Astrocyte of the hippocampus (primary cell): ENCODE measurements at places on chromosomes 6 and 20.

GRCh38 chr20:33278700-33279099 is 4.3 kb upstream of the BPIFB1 start:
- DNase-seq: no peak

GRCh38 chr6:26003102-26003694 is 40.6 kb downstream of the TRIM38 start:
- DNase-seq: peak; percentile 74

GRCh38 chr6:73699676-73700459 is 3.9 kb downstream of the CD109 start:
- DNase-seq: no peak

DNA sequence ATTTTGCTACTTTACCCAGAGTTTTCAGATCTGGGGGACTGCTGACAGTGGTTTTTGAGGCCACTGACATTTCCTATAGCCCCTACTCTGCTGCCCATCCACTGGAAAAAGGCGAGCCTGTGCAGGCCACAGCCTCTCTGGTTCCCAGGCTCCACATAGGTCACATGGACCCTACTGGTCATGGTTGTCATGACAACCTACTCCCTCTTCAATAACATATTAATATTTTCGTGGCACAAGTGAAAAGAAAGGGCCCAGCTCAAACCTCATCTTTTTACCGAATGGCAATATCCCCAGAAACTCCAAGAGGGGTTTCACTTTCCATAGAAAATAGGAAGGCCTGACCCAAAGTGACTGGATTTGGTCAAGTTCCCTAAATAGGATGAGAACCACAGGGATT is 11.0 kb upstream of the FOXO3 start:
- DNase-seq: no peak

- no peak for DNase-seq
Observed at GRCh38 chr6:110563711-110564110, 87.3 kb upstream of the SLC22A16 start.

- peak; percentile 14 for DNase-seq
Observed at GRCh38 chr6:85574932-85575598, 18.6 kb downstream of the SNX14 start.

- DNase-seq: no peak
Observed at GRCh38 chr20:19453410-19453809, 241.0 kb downstream of the SLC24A3 start.

- DNase-seq: peak; percentile 47
Observed at GRCh38 chr6:134111062-134111677, 58.7 kb upstream of the SLC2A12 start.

GRCh38 chr20:3472105-3472504 is 1.3 kb downstream of the ATRN start:
- DNase-seq: no peak

- peak; percentile 62 for DNase-seq
Observed at GRCh38 chr6:131029626-131030297, 33.3 kb downstream of the EPB41L2 start.

GRCh38 chr6:72560721-72561593 is 60.9 kb upstream of the KCNQ5 start:
- no peak for DNase-seq

DNA sequence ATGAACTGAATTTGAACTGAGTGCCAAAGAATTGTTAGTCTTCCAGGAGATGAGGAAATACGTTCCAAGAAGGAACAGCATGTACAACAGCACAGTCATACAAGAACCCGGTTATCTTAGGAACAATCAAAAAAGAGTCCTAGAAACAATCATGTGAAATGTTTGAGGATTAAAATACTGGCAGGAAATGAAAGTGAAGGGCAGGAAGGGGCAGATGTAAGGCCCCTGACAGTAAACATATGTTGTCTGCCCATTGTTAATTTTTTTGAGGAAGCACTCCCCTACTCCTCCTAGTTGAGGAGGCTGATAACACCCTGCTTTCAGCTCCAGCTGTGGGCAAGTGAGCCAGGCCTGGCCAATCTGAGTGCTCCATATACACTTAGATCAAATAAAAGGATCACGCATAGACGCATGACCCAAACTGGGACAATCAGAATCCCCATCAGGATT is 220.9 kb downstream of the HACE1 start:
- no peak for DNase-seq

GRCh38 chr20:25136643-25137559 is 55.0 kb upstream of the VSX1 start:
- peak; percentile 98 for DNase-seq

DNA sequence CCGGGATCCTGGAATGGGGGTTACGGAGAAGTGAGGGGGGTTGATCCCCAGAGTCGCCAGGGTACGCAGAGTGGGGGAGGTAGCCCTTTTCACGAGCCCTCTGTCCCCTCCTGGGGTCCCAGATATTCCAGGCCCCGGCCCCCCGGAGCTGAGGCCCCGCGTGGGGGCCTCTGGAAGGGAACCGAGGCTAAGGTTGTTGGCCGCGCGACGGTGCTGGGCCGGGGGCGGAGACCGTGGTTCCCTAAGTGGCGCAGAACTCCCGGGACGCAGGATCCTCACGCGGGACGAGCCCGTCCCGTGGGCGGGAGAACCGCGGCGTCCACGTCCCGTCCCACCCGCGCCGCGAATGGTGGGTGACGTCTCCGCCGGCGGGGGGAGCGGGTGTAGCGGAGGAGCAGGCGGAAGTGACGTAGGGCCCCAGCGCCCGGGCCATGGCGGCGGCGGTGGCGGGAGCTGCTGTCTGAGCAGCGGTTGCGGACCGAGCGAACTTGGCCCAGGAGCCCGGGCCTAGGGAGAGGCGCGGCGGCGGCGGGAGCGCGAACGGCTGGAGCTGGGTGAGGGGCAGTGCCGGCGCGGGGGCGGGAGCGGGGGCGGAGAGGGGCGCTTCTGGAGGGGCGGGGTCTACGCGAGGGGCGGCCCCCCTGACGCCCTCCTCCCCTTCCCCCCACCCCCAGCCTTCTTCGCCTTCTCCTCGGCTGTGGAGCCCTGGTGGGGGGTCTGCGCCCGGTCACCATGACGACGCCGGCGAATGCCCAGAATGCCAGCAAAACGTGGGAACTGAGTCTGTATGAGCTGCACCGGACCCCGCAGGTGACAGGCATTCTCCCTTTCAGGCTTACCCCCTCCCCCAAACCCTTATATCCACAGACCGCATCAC is at the start of gene RING1:
Gene RING1, plus strand, starts transcription at position 410 of the 877 bp plus-strand sequence. Its CDS starts 323 bp downstream, at position 733.
- DNase-seq: peak; percentile 92

DNA sequence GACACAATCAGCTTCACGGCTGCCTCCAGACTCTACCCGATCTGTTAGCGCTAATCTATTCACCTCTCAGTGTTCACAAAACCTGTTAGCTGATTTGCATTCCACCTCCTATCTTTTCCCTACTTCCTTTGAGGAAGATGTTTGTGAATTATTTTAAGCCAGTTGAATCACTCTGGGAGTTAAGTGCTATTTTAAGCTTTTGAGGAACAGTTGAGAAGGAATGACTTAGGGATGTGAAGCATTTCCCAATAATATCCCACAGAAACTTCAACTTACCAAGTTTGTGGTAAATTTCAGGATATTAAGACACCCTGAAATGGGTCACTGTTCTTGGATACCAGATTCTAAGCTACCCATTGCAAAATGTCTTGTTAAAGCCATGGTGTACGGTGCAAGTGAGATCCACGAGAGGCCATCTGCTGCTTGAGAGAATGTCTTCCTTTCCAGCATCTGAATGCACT is 145.2 kb upstream of the CITED2 start:
- DNase-seq: no peak

DNA sequence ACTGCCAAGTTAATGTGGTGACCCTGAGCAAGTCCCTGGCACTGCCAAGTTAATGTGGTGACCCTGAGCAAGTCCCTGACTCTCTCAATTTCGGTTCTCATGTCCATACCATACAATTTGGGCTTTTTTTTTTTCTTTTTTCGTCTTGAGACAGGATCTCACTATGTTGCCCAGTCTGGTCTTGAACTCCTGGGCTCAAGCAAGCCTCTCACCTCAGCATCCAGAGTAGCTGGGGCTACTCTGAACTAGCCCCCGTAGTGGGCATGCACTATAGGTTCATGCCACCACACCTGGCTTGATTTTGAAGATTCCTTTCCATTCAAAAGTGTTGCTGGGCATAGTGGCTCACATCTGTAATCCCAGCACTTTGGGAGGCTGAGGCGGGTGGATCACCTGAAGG is 100.0 kb upstream of the FOXP4 start:
- DNase-seq: no peak

GRCh38 chr6:1850121-1850839 is 240.6 kb downstream of the FOXC1 start:
- peak; percentile 3 for DNase-seq

DNA sequence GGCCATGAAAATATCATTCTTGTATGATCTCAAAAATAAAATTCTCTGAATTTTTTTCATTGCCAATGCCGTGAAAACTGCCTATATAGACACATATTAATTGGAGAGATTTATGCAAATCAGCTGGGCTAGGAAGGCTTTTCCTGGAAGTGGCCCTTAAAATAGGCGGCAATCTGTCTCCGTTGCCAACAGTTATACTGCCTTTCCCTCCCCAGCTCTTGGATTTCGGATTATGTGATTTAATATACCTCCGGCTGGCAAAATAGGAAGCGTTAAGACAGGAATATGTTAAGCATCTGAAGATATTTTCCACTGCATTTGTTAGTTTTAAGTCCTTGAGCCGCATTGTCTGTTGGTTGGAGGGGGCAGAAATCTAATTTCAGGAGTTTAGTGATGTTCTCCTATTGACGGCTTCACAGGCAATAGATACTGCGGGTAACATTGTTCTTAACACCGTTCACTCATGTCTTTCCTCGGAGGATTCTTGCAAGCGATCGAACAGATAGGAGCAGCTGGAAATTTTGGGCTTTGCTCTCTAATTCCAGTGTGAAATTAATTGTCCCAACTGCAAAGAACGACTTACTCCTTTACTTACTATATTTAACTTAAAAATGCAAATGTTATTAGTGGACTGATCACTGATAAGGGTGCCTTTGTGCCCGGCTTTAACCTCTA is 113.3 kb downstream of the LINC00237 start:
- no peak for DNase-seq

DNA sequence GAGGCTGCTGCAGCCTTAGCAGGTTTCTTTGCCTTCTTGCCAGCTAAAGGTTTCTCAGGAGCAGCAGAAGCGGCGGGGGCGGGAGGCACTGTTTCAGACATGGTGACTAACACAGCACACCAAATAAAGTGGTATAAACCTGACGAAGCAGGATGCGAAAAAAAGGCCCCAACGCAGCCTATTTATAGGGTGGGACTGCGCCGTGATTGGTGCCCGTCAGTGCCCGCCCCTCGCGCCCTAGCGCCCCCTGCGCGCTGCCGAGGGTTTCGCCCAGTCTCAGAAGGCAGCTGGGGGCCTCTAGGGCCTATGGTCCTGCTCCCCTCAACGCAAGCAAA is 55.0 kb downstream of the TRIM38 start:
- DNase-seq: peak; percentile 90

DNA sequence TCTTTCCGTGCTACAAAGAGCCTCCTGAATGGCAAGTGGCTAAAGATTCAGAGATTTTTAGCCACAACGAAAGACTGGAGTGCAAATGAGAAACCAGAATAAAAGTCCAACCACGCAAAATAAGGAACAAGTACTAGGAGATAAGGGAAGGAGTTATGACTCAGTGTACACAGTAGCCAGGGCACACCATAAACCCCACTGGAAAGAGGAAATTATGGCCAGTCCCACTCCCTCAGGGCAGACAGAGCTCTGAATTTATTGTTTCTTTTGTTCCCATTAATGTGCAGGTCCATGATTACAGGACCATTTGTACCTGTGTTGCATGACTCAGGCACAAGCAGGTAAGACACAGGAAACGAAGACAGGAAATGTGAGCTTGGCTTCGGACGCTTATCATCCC is 150.3 kb upstream of the PREP start:
- DNase-seq: no peak

DNA sequence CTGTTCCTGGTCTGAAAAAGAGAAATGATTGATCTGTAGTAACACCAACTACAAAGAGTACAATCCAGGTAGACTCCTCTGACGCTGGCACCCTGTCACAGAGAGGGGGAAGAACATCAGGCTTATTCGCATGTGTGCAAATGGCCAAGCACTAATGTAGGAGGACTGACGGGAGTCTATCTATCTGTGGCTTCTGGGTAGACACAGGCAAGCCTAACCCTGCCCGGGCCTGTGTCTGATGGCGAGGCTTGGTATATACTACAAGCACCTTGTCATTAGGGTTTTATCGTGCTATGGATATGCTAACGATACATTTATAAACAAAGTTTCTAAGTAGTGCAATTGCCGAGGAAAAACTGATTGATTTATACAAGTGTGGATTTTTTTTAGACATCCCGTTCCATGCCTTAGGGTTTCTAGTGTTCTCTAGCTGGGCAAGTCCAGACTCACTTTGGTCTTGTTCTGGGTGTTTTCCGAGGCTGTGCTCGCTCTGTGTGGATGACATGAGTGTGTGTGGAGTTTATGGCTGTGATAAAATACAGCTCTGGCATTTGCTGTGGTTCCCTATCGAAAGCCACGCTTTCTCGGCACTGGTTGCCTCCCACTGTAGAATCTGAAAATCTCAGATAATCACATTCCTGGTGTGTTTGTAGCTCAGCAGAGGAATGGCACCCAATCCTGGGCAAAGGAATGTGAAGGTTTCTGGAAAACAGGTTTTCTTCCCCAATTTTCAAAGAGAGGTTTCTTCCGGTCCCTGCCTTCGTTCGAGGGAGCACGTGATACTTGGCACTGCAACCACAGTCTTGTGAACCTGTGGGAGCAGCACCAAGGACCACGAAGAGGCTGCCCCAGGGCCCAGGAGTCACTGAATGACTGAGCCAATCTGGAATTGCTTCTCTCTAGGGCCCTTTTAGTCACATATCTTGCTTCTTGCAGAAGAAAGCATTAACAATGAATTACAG is 67.5 kb upstream of the EDN1 start:
- DNase-seq: peak; percentile 29

DNA sequence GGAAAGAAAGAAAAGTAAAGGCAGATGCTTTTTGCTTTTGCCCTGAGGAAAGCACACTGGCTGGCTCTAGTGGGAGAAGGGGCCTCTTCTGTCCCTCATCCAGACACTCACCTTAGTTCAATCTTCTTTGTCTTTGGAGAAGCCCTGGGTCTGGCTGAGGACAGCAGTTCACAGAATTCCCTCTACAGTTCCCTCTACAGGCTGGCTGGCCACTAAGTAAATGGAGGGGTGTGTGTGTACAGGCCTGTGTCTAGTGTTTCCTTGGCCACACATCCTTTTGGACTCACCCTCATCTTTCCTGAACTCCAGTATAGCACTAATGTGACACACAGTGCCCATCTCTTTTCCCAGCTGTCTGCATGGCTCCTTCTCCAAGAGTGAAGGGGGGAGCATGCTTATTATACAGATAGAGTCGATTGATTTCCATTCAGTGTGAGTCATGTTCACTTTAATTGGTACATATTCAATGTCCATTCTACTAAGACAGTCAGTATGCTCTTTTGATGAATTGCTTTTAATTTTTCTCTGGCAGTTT is 26.0 kb upstream of the CLVS2 start:
- no peak for DNase-seq

- no peak for DNase-seq
Observed at GRCh38 chr20:58673119-58673518, 19.5 kb upstream of the NPEPL1 start.

DNA sequence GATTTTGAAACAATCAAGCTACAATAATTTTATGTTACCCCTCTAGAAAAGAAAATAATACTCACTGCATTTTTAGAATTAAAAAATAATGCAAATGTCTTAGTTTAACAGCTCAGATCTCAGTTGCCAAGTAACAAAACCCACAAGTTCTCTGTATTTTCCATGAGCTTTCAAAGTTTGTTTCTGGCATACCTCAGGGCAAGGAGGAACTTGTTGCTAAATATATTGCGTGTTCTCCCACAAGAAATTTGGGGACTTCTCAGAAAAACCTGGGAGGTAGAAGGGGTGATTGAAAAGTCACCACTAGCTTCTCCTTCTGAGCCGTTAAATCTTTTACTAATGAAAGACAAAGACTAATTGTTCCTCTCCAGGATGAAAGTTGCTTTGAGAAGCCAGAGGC is 236.8 kb upstream of the MARCKS start:
- DNase-seq: peak; percentile 33
